ENCODE measurements at places on chromosomes 12 and 14.

- peak; percentile 44 for DNase-seq
Measured at GRCh38 chr12:120252071-120252906, 13.2 kb downstream of the PXN start.

GRCh38 chr14:23252420-23253333 lies 14.9 kb downstream of the RNF212B start:
- no peak for DNase-seq

DNA sequence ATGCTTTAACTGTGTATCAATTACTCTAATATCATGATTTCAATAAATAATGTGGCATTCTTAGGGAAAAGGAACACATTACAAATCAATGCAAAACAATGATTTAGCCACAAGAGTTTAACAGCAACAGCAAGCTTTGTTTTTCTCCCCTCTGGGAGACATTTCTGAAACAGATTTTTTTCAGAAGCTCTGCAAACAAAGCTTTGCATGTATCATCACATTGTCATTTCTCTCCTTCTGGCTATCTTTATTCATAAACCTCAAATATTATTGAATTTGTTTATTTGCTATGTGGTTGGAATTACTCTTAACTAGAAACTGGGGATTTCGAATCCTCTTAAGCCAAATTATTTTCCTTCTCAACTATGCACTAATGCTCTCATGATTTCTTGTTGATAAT lies 278.4 kb upstream of the ATXN7L3B start:
- DNase-seq = no peak

- peak; percentile 48 for DNase-seq
Measured at GRCh38 chr12:188910-189621, 24.9 kb downstream of the SLC6A12 start.

GRCh38 chr14:100147691-100148464 lies 11.6 kb downstream of the DEGS2 start:
- DNase-seq = no peak

DNA sequence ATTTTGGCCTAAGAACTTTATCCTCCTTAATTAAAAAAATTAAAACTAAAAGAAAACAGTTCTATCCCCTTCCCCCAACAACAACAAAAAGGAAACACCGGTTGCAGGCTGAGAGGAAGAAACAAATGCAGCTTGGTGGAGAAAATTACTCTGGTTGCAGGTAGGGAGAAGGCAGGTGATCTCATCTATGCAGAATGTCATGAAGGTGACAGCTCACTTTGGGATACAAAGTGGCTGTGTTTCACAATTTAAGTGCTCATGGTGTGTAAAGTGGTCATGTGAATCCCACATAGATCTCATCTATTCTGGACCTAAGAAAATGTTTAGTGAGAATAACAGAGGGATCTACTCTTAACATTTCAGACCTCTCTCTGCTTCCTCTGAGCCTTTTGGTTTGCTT lies 219.7 kb upstream of the PKP2 start:
- no peak for DNase-seq

- no peak for DNase-seq
Measured at GRCh38 chr12:45775964-45776363, 46.5 kb downstream of the ARID2 start.

GRCh38 chr14:75984674-75985073 lies 889 bp upstream of the IFT43 start:
- no peak for DNase-seq

GRCh38 chr12:86523844-86524243 lies 267.7 kb upstream of the MGAT4C start:
- no peak for DNase-seq

GRCh38 chr12:13196130-13196921 lies at the start of gene EMP1:
Gene EMP1, plus strand, starts transcription at chr12:13196726. Its CDS starts 14,785 bp downstream, at chr12:13211511.
- DNase-seq = peak; percentile 80

GRCh38 chr12:161823-162222 lies 52.1 kb downstream of the SLC6A12 start:
- no peak for DNase-seq

DNA sequence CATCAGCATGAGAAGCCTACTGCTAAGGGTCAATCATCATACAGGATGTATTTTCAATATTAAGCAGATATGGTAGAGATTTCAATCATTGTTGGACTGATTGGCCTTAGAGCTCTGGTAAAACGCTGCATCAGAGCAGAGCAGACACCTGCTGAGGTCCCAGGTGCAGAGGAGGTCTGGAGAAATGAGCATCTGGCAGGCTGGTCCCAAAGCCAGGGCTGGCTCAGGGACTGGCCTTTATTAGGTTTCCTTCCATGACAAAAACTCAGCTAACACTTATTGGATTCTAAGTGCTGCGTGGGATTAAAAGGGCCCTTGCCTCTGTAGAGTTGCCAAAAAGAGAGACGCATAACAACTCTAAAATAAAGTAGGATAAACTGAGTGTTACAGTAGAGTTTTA lies 29.7 kb downstream of the AKAP6 start:
- DNase-seq = no peak
